GDM1 (cell line): ENCODE measurements at places on chromosomes 2 and 18.

- no peak for DNase-seq
Measured at GRCh38 chr2:25479761-25480160, 138.0 kb upstream of the DNMT3A start.

DNA sequence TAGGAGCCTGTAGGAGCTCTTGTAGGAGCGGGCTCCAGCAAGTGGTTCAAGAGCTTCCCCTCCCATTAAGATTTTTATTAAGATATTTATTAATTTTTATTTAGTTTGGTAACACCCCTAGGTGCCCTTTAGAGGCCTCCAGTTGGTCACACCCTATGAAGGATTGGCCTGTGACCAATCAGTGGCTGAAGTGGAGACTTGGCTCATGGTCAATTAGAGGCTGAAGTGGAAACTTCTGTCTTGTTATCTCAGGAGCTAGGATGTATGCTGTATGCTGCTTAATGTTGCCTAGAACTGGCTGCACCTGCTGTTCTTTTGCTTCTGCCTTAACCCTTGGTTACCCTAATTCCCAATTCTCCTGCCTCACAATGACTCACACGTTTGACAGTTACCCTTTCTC lies 48.7 kb downstream of the DHRS9 start:
- no peak for DNase-seq

DNA sequence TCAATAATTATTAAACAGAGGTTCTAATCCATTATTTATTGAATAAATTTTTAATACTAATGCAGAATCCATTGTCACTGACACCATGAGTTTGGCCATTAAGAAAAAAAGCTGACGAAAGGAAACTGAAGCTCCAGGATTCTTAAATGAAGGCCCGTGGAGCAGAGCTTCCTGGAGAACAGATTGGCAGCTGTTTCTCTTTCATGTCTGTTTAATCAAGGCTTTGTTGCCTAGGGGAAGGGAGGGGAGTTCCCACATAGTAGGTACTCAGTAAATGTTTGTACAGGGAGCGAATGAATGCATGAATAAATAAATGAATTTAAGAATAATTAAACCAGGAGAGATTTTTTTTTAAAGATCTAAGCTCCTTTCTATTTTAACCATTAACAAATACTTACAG lies 315.1 kb upstream of the KLHL29 start:
- DNase-seq, result no peak

DNA sequence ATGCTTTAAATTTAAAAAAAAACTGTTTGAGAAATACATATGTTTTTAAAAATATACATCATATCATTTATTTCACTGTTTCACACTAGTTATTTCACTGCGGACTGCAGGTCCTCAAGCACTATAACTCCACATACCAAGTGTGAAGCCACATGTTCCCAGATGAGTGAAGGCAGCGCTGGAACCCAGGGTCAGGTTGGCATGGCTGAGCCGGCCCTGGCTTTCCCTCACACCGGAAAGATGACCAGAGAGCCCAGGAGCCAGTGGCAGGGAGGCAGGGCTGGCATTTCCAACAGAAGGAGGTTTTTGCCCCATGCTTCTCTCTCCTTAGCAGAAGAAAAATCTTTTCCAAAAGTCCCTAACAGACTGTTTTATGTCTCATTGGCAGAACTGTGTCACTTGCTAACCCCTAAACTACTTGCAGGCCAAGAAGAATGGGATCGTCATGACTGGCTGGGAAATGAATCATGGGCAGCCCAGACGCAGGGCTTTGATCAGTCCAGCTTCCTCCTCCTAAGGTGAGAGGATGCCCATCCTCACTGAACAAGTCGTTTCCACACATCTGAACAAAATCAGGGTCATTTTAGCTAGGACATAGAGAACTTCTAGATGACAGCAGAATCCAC lies 287.6 kb upstream of the HNRNPA3 start:
- DNase-seq, result no peak

- no peak for DNase-seq
Measured at GRCh38 chr18:22088996-22089640, 80.3 kb upstream of the GATA6 start.

GRCh38 chr2:35986871-35987270 lies 368.7 kb upstream of the CRIM1 start:
- DNase-seq, result no peak
